Camera-type eye (tissue), 1 donor: ENCODE measurements at places on chromosomes 2 and 18. TPM values are rescaled to one million over a fixed set of nuclear protein-coding genes. Genes with fewer than 3 reads are reported as not detected.

Gene SCYGR4
- not detected for total RNA-seq

Gene DSG1
- 8.5 TPM for total RNA-seq

Gene LIMS1
- total RNA-seq = 73.2 TPM

Gene TMEM178A
- total RNA-seq = 19.2 TPM

Gene ANKRD53
- 9.1 TPM for total RNA-seq

Gene SSB
- total RNA-seq = 114 TPM

Gene TEKT4
- total RNA-seq = 0.22 TPM

Gene ABHD1
- 0.49 TPM for total RNA-seq
